ENCODE measurements at places on chromosomes 13 and 19.

DNA sequence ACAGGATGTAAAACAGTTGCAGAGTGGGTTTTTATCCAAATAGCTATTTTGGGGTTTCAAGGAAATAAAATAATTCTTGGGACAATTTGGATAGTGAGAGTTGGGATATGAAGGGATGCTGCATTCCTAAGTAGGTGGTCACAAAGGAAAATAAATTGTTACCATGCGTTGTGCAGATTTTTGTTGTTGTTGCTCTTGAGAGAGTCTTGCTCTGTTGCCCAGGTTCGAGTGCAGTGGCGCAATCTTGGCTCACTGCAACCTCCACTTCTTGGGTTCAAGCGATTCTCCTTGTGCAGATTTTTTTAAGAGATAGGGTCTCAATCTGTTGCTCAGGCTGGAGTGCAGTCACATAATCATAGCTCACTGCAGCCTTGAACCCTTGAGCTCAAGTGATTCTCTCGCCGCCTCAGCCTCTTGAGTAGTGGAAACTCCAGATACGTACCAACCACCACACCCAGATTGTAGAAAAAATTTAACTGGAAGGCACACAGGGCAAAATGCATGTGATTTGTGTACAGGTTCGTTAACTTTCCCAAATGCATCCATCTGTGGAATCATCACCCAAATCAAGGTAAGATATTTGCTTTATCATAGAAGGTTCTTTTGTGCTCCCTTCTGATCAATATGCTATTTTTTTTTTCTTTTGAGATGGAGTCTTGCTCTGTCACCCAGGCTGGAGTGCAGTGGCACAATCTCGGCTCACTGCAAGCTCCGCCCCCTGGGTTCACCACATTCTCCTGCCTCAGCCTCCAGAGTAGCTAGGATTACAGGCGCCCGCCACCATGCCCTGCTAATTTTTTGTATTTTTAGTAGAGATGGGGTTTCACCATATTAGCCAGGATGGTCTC, 16.0 kb downstream of the SLC1A5 start:
- DNase-seq = no peak

GRCh38 chr19:49256691-49257090, 68.3 kb downstream of the SLC6A16 start:
- no peak for DNase-seq

- DNase-seq = no peak
Measured at GRCh38 chr13:67803118-67803517, 573.0 kb upstream of the PCDH9 start.

GRCh38 chr19:54790711-54791110, 12.7 kb upstream of the KIR2DL4 start:
- DNase-seq = no peak

Data from neuronal stem cell (in vitro differentiated cells).